NCI-H1105 (cell line): ENCODE measurements at places on chromosomes 7 and 10.
A peak's percentile ranks its signal among the peaks of the same experiment; 100 is the strongest.

DNA sequence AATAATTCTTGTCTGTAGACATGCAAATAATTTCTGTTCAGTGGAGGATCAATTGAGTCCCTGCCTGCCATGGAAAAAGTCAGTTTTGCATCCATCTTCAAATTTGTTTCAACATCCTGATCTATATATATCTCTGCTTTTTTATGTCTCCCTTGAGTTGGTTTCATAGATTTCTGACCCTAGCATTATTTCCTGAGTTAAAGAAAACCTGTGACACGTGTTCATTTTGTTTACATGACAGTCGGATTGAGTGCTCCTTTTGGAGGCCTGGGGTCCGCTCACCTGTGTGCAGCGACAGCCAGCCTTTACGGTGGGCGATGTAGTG, 674 bp downstream of the MRPS24 start:
- DNase-seq = no peak

DNA sequence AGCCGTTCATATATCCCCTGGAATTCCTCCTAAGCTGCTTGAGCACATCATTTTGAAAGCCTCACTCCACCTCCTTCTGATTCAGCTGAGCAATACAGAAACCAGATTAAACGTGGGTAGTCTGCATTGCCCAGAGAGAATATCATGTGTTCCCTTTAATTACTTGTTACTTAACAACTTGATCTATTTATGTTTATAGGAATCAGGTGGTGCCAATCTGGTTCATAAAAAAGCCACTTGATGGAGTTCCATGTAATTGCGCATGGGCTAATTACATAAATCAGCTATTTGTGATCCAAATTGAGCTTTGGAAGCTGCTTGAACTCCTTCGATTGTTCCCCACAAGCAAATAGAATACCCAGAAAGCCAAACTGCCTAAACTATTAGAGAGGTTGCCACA, 114.7 kb upstream of the ADCY1 start:
- DNase-seq = peak; percentile 94

- DNase-seq = no peak
Measured at GRCh38 chr10:131337741-131338140, 26.2 kb upstream of the TCERG1L start.

GRCh38 chr7:115153176-115153575, 231.3 kb downstream of the MDFIC start:
- no peak for DNase-seq

DNA sequence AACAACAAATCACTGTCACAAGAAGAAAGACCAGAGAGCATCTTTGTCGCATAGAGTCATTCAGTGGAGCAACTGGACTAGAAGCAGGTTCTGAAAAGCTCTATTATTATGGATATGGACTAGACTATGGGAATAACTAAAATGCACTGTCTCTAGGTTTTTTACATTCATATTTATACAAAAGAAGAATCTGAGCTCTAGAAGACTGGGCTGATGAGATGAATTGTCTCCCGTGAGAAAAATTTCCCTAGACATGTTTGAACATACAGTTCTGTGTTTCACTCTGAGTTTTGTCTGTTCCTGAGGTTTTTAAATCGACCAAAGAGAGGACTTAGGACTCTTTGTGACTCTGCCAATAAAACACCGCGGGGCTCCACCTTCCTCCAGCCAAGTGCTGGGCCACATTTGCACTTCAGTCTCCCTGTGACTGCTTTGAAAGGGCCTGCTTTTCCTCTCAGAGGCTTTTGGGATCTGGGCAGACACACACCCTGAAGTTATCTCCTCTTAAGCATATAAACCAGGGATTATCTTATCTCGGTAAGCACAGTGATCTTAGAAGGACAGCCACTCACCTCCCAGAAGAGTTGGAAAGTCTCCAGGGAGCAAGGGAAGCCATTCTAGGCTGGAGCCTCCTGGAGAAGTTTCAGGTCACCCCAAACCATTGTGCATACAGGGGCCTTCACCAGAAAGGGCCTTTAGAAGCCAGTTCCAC, 101.0 kb upstream of the JCAD start:
- DNase-seq = no peak

GRCh38 chr10:45420453-45421192, 46.6 kb downstream of the ALOX5 start:
- DNase-seq = peak; percentile 88

- DNase-seq = no peak
Measured at GRCh38 chr10:121096617-121097431, 245.7 kb downstream of the WDR11 start.

GRCh38 chr10:69324583-69324982, 46.3 kb downstream of the HK1 start:
- no peak for DNase-seq

GRCh38 chr7:112205343-112206237, 609 bp downstream of the DOCK4 start:
- no peak for DNase-seq

GRCh38 chr7:36315309-36315944, 74.2 kb upstream of the ANLN start:
- no peak for DNase-seq

DNA sequence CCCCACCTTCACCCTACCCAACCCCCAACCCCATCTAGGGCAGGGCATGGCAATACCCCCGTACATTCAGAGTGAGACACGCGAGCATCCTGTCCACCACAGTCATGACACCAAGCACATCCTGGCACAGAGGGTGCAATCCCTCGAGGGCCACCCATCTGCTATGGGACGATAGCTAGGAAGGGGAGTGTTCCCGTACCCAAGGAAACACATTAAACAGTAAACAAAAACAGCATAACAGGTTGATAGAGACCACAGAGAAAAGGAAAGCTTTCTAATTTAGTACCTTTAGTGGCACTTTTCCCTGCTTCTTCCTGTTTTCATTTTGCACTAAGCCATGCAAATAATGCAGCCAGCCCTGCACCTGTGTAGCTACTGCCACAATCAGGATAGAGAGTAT, 2.3 kb upstream of the SMKR1 start:
- no peak for DNase-seq

- DNase-seq = peak; percentile 40
Measured at GRCh38 chr7:44574287-44574872, 672 bp upstream of the DDX56 start.

- no peak for DNase-seq
Measured at GRCh38 chr7:117683430-117684175, 189.6 kb downstream of the CTTNBP2 start.

GRCh38 chr7:28623105-28623730, 210.9 kb downstream of the CREB5 start:
- DNase-seq = no peak

DNA sequence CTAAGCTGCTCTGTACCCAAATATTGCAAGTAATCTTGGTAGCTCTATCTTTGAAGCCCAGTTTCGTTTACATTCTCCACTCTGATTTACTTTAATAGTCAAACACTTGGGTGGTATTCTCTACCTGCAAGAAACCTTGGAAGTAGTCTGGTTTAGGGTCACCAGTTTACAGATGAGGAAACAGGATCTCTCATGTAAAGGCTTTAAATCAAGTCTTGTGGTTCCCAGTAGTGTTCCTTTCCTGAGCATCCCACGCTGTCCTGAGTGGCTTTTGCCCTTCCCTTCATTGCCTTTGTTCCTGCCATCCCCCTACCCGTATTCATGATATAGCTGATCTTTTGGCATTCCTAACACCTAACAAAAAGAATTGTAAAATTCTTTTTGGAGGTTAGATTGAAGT, 20.3 kb downstream of the EXOC4 start:
- no peak for DNase-seq

DNA sequence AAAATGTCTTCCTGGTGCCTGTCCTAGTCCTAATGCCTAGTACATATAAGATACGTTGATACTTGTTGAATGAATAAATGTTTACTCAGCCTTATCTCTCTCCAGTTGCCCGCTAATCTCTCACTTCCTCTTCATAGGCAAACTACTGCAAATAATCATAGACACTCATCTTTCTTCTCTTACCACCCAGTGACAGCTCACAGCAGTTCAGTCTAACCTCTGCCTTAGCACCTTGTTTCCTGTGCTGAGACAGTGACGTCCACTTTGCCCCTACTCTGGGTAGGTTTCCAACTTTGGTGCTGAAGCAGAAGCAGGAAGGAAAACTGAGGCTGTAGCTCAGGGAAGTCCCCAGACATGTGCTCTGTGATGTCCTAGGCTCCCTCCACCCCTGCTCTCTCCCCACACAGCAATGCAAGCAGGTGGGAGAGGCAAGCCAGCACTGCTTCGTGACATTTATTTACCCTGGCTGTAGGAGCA, 45.5 kb upstream of the RHOBTB1 start:
- DNase-seq = no peak

- DNase-seq = no peak
Measured at GRCh38 chr7:30595436-30596013, 847 bp downstream of the GARS1 start.

GRCh38 chr10:113103131-113103840, 153.2 kb downstream of the TCF7L2 start:
- no peak for DNase-seq

DNA sequence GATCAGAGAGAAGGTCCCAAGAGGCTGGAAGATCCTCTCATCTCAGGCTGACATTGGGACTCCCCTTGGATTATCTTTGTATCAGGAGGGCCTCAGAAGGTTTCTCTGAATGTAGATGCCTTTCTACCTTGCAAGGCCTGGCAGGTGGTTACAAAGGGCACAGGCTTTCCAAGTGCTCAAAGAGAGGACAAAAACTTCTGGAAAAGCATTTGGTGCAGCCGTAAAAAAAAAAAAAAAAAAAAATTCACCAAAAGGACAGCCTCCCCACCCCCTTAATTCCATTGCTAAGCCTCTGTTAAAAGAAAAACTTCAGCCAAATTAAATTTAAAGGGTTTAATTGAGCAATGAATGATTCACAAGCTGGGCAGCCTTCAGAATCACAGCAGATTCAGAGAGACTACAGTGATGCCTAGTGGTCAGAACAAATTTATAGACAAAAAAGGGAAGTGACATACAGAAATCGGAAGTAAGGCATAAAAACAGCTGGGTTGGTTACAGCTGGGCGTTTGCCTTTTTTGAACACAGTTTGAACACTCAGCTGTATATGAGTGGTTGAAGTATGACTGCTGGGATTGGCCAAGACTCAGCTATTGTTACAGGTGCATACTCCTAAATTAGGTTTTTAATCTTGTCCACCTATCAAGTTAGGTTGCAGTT, 42.5 kb upstream of the LRGUK start:
- DNase-seq = no peak

DNA sequence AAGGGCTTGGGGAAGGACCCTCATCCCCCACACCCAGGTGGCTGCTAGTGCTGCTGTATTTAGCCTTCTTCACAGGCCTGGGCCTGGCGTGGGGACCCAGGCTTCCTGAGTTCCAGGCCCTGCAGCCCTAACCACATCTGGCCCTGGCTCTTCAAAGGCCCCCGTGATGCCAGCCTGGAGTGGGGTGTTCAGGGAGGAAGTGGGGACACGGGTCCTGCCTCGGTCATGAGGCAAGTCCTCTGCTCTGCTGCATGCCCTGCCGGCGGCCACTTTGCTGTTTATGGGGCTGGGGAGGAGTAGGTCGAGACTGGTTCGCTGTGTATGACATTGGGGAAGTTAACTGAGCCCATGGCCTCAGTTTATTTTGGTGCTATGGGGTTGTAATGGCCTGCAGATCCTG, 8.5 kb upstream of the AQP1 start:
- DNase-seq = no peak

- no peak for DNase-seq
Measured at GRCh38 chr7:68334216-68334615, 1264.1 kb upstream of the AUTS2 start.

DNA sequence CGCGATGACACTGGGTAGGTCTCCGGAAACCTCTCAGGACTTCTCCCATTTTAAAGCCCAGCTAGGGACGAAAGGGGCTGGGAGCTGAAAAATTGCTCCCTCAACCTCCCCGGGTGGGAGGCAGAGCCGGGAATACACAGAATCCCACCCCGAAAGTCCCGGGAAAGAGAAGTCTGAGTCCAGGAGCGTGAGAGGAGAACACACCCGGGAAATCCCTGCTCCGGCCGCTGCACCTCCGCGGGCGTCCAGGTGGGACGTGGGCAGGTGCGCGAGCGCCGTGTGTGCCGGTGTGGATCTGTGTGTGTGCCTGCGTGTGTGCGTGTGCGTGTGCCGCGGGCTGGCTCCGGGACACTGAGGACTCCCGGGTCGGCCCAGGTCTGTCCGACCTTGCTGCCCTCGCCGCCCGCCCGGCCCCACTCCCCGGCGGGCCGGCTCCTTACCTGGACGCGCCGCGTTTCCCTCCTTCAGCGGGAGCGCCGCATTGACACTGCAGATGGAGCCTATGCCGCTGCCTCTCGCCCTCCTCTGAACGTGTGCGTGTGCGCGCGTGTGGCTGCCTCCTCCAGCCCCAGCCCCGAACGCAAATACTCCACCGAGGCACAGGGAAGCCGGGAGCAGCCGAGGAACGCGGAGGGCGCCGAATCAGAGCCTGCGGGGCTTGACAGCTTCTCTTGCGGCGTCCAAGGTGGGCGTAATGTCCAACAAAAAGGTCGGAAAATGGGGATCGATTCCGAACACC, at the start of gene PLXNA4:
TSS of gene PLXNA4 (minus strand) at position 489 of the 739 bp plus-strand sequence. CDS start 67,777 bp downstream, outside the sequence.
- peak; percentile 35 for DNase-seq

DNA sequence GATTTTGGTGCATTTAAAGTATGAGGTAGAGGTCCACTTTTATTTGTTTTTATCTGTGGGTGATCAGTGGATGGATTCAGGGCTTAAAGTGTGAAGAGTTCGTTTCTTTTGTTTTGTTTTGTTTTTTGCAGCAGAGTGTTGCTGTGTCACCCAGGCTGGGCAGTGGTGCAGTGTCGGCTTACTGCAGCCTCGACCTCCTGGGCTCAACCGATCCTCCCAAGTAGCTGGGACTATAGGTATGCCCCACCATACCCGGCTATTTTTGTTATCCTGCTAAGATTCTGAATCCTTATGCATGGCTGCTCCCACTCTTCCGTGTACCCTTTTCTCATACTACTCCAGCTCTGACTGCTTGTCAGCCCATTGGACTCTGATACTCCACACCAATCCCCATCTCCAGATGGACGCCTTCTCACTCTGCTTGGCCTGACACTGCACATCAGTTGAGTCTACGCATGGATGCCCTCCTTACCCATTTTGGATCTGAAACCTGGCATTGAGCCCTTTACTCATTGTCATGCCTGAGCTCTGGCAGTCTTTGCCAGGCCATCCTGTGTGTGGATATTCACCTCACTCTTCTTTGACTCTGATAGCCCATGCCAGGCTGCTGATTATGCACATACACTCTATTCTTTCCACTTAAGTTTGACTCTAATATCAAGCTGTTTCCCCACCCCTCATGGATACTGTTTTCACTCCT, 119.5 kb downstream of the CCSER2 start:
- DNase-seq = no peak

- no peak for DNase-seq
Measured at GRCh38 chr7:111138586-111138985, 47.7 kb downstream of the LRRN3 start.

- no peak for DNase-seq
Measured at GRCh38 chr7:119925581-119926289, 347.2 kb upstream of the KCND2 start.
